ENCODE measurements at places on chromosomes 1 and 21. TPM values are rescaled to one million over a fixed set of nuclear protein-coding genes. Genes with fewer than 3 reads are reported as not detected.
A peak's percentile ranks its signal among the peaks of the same experiment; 100 is the strongest.

The FCRL3 gene
- 97.1 TPM for total RNA-seq

The CLCA4 gene
- total RNA-seq = not detected

The LYSMD1 gene
- 5.4 TPM for total RNA-seq

The TIMM17A gene
- total RNA-seq = 50.4 TPM

The KRTAP7-1 gene
- total RNA-seq = not detected

The GPBP1L1 gene
- 133 TPM for total RNA-seq

- no peak overlapping the region for H3K4me3 ChIP-seq
- DNase-seq = no peak
- H3K27ac ChIP-seq = no peak overlapping the region
- H3K36me3 ChIP-seq = no peaks in the 10 kb centered on the region
- no peaks in the 10 kb centered on the region for H3K27me3 ChIP-seq
These were observed 176.1 kb downstream of the BRINP2 start for GRCh38 chr1:177346790-177347359.

- H3K27me3 ChIP-seq = no peaks in the 10 kb centered on the region
- no peaks in the 10 kb centered on the region for H3K36me3 ChIP-seq
- peaks cover 25% of the 10 kb centered on the region for H3K4me1 ChIP-seq
- H3K27ac ChIP-seq = no peak overlapping the region
These were observed 517.4 kb downstream of the KIF26B start for GRCh38 chr1:245671966-245672767.

DNA sequence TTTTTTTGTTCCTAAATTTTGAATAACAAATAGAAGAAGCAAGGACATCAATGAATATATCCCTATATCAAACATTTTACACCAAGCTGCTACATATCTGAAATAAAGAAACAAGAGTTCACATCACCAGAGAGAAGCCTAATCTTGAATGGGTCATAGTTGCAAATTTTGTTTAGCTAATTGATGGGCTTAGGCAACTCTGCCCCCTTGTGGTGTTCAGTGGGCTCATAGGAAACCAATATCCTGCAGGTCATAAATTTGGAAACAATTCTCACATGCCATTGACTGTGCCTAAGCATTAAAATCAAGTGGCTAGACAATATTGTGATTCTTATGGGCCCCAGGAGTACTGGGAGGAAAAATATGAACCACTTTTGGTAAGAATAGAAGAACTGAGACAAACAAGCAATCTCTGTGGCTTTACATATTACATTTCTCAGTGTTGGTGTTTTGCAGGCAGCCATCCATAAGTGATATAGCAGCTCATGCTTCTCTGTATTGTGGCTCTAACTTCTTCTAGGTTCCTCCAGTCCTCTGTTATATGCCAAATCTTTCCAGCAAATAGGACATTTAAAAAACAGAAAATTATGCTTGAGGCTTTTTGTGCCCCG is 1262.8 kb upstream of the PRMT6 start:
- H3K27ac ChIP-seq = no peak overlapping the region
- no peak for DNase-seq
- no peak overlapping the region for H3K4me3 ChIP-seq
- H3K36me3 ChIP-seq = no peaks in the 10 kb centered on the region
- H3K27me3 ChIP-seq = no peaks in the 10 kb centered on the region
- H3K4me1 ChIP-seq = no peaks in the 10 kb centered on the region

- H3K27ac ChIP-seq = no peak overlapping the region
- no peak overlapping the region for H3K4me3 ChIP-seq
- H3K36me3 ChIP-seq = no peaks in the 10 kb centered on the region
- peaks cover 6% of the 10 kb centered on the region for H3K27me3 ChIP-seq
These were observed 11.7 kb upstream of the ARF1 start for GRCh38 chr1:228070851-228071250.

GRCh38 chr1:45607404-45608074 is 16.3 kb downstream of the CCDC17 start:
- H3K4me1 ChIP-seq = peaks cover 38% of the 10 kb centered on the region
- H3K27me3 ChIP-seq = no peaks in the 10 kb centered on the region
- H3K4me3 ChIP-seq = no peak overlapping the region
- DNase-seq = no peak
- peaks cover 83% of the 10 kb centered on the region for H3K36me3 ChIP-seq

- DNase-seq = no peak
- H3K27ac ChIP-seq = no peak overlapping the region
- peaks cover 17% of the 10 kb centered on the region for H3K4me1 ChIP-seq
- no peaks in the 10 kb centered on the region for H3K36me3 ChIP-seq
These were observed 36.8 kb downstream of the CASZ1 start for GRCh38 chr1:10759413-10760200.

- H3K4me3 ChIP-seq = no peak overlapping the region
- DNase-seq = no peak
- H3K36me3 ChIP-seq = no peaks in the 10 kb centered on the region
- no peaks in the 10 kb centered on the region for H3K4me1 ChIP-seq
These were observed 86.8 kb downstream of the SPATA17 start for GRCh38 chr1:217717959-217718358.

GRCh38 chr1:42518908-42519307 is 55.8 kb downstream of the CCDC30 start:
- DNase-seq = no peak
- H3K36me3 ChIP-seq = peaks cover 53% of the 10 kb centered on the region
- no peak overlapping the region for H3K4me3 ChIP-seq
- no peaks in the 10 kb centered on the region for H3K27me3 ChIP-seq

GRCh38 chr21:34526241-34526617 is 14.2 kb upstream of the KCNE1 start:
- DNase-seq = no peak
- peak overlapping the region; percentile 42 for H3K4me3 ChIP-seq
- no peaks in the 10 kb centered on the region for H3K36me3 ChIP-seq

GRCh38 chr1:232998138-232998537 is 47.7 kb downstream of the NTPCR start:
- H3K4me3 ChIP-seq = no peak overlapping the region
- peaks cover 76% of the 10 kb centered on the region for H3K36me3 ChIP-seq
- no peak for DNase-seq
- H3K4me1 ChIP-seq = no peaks in the 10 kb centered on the region
- no peaks in the 10 kb centered on the region for H3K27me3 ChIP-seq
- H3K27ac ChIP-seq = no peak overlapping the region

DNA sequence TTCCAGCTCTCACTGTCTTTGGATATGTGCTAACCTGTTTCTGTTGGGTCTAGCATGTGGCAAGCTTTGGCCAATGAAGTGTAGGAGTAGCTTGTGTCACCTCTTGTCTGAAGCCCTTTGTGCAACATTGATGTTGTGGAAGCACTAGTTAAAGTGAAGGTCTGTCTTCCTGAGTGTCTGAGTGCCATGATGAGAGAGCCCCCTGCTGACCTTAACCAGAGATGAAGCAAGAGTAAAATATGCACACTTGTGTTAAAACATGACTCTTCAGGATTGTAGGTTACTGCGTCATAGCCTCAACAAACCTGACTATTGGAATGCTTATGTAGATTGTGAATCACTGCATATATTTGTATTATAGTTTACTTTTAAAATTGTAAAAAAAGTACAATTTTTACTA is 103.7 kb downstream of the NCAM2 start:
- DNase-seq = no peak
- no peak overlapping the region for H3K27ac ChIP-seq
- H3K4me1 ChIP-seq = no peaks in the 10 kb centered on the region
- no peak overlapping the region for H3K4me3 ChIP-seq
- H3K36me3 ChIP-seq = no peaks in the 10 kb centered on the region

DNA sequence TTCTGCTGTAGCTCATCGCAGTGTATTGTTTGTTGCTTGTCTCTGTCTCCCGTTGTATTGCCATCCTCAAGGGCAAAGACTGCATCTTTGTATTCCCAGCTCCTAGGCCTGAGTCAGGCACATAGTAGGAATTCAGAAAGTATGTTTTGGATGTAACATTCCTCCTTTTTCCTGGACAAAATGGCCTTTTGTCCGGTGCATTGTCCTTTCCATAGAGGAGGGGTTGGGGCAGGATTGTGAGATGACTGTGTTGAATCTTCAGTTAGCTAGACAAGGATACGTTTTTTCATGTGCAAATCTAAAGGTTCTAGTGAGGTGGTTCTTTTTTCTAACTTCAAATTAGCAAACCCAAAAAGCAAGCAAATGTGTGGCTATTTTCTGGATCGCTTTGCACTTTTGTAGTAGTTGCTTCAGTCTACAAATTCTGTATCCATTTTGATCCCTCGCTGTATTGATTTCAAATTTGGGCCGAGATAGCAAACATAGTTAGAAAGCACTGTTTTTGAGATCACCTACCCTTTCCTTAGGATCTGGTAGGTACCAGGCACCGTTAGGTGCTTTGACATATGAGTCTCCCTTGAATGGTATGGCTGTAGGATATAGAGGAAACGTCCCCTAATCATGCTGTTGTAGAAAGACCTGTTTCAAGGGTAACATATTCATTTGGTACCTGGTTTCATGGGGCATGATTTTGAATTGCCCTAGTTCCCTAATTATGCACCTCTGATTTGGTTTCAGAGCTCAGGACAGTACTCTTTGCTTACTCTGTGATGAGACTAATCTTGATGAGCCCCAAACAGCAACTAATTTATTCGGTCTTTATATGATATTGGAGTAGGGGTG is 1.2 kb downstream of the PPP1R8 start:
- peak overlapping the region; percentile 95 for H3K4me3 ChIP-seq
- DNase-seq = no peak
- H3K36me3 ChIP-seq = peaks cover 44% of the 10 kb centered on the region
- H3K27me3 ChIP-seq = no peaks in the 10 kb centered on the region
- peak overlapping the region; percentile 89 for H3K27ac ChIP-seq

All from activated B cell treated with CpG ODN at 0.5 μM for 24 hours (primary cell).